ENCODE measurements at places on chromosomes 1 and 21.

DNA sequence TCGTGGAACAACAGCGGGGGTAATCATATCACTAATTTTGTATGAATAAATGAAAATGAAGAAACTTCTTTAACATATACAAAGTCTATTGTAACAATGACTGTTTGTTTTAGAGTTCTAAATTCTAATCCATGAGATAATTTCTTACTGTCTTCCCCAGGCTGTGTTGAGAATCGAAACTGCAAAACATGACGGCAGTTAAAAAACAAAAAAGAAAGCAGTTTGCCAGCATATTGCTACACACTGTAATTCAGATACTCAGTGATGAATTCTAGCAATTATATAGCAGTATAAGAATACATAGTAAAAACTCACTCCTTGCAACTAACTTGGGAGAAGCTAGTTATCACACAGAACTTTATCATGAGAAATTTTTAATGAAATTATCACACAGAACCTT, 22.1 kb downstream of the INSL5 start:
- DNase-seq: no peak

DNA sequence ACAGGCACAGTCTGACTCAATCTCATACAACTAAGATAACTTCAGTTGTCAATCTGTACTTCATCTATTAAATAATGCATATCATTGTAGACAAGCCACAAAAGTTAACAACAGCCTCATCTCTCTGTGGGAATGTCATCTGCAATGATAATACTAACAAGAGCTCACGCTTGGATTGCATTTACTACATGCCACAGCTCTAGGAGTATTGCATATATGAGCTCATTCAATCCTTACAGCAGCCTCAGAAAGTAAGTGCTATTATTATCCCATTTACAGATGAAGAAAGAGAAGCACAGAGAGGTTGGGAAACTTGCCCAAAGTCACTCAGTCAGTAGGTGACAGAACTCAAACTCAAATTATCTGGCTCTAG, 105.7 kb upstream of the GUCA2B start:
- no peak for DNase-seq

GRCh38 chr21:44255511-44255981, 6.2 kb downstream of the DNMT3L start:
- peak; percentile 11 for DNase-seq

GRCh38 chr1:169601096-169601881, 15.0 kb upstream of the F5 start:
- peak; percentile 21 for DNase-seq

DNA sequence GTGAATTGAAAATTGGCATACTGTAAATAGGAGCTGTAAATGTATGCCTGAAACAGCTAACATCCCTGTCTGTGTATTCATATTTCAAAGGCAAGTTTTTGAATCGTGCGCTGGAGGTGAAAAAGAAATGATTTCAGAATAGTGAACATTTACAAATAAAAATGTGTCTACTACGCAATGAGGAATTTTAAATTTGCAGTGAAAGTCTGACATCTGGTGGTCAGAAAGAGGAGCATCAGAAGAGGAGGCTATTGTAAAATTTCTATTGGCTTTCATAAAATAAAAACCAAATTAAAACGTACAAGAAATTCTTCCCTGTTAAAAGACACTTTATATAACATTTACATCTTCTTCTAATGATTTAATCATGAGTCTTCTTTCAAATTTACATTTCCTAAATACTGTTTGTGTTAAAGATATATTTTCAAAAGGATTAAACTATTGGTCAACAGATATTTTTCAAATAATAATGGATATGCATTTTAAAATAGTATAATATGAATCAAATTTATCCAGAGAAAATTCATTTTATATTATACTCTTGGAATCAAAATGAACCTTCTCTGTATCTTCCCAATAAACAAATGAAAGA, 113.7 kb upstream of the RRP15 start:
- DNase-seq: peak; percentile 53

Measured in fibroblast of skin of back (primary cell).